ENCODE measurements at places on chromosomes 7 and 10.

DNA sequence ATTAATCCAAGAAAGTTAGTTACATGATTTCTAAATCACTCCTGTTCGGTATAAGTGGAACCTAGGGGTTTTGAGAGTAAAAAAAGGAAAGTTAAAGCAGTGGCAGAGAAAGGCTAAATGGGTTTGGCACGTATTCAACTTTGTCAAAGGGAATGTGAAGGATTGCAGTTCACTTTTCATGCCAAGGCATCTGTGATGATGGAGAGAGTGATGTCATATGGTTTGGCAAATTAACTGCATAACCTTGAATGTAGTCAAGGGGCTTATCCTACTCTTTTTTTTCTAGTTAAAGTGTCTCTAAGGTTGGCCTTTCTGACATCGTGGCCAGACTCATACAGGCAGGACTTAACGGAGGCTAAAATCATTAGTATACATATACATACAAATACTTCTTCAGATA, 277.8 kb downstream of the EXOC4 start:
- DNase-seq, result no peak

GRCh38 chr7:158039270-158039669, 548.4 kb downstream of the PTPRN2 start:
- DNase-seq, result no peak

- DNase-seq, result no peak
These were observed 606.0 kb downstream of the INHBA start for GRCh38 chr7:41096917-41097316.

GRCh38 chr7:24129597-24129996, 154.4 kb upstream of the NPY start:
- DNase-seq, result no peak

DNA sequence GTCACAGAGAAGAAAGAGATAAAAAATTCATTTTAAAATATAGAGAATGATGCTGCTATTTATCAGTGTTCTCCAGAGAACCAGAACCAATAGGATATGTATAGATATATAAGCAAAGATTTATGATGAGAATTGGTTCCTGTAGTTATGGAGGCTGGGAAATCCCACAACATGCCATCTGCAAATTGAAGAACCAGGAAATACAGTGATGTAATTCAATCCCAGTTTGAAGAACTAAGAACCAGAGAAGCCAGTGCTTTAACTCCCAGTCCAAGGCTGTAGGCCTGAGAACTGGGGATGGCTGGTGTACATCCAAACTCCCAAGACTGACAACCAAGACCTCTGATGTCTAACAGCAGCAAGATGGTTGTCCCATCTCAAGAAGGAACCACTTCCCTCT, 192.9 kb upstream of the PLXDC2 start:
- DNase-seq, result no peak

GRCh38 chr10:14584661-14585060, 190.0 kb downstream of the FAM107B start:
- no peak for DNase-seq

Measured in GF-D8 (cell line).